Suppressor macrophage treated with lipopolysaccharide for 4 hours (primary cell): ENCODE measurements at places on chromosomes 7 and 10.

DNA sequence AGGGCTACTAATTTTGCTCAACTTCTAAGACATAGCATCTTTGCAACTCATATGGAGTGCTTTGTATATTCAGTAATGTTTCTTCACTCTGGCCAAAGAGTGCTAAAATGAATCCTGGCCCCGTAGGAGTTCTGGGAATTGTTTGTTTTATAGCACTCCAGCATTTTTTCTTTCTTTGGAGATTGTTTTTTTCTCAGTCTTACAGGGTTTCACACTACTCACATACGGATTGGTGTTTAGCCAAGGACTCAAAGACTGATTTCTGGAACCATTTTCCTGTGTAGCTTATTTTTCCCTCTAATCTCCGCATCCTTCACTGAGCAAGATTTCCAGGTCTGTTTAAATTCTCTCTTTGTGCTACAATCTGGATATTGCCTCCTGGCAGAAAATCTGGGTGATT is 6.4 kb downstream of the TAS2R41 start:
- no peak for DNase-seq

DNA sequence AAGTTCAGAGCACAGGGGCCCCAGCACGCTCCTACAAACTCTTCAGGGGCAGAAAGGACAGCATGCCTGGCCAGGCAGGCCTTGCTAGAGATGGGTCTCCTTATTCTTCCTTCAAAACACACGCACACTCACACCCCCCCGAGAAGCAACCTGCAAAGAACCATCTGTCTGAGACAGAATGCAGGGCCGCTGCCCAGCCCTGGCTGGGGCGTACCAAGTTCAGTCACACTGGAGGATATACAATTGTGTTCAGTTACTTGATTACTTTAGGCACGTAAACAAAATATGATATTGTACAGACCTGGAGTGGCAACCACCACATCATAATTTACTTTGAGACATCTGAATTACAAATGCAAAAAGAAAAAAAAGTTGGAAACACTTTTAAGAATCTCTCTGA is 5.7 kb downstream of the FAM53B start:
- no peak for DNase-seq

DNA sequence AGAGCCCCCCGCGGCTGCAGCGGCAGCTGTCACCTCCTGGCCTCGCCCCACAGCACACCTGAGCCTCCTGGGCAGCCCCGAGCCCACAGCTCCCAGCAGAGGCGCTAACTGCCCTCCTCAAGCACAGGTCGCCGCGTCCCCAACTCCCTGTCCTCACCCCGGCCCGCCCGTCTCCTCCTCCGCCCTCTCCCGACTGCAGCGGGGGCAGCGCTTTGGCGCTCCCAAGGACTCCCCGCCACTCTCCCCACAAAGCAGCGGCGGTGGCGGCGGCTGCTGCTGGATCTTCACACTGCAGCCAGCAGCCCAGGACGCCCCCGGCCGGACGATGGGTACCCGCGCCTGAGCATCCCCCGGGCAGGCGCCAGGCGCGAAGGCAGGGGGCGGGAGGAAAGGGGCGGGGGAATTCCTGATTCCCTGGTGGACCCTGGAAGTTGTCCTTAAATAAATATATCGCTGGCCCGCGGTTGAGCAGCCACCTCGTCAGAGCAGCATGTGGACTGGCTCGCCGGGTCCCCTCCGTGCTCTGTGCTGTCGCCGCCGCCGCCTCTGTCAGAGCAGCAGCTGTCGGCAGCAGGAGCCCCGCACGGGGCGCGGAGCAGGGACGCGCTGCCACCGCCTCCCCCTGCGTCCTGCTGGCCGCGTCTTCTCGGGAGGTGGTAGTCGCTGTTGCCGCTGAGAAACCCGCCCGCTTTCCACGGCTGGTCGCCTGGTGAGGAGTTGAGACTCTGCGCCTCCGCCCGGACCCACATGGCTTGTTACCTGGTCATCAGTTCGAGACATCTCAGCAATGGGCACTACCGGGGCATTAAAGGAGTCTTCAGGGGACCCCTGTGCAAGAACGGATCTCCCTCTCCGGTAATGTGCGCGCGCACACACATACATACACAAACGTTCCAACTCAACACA is at the start of gene ZNF804B:
Gene ZNF804B (plus strand): TSS at position 471 of the 906 bp plus-strand sequence. CDS start 277 bp downstream, at position 748.
- no peak for DNase-seq

- DNase-seq = no peak
Measured at GRCh38 chr10:5804386-5804785, 8.8 kb downstream of the GDI2 start.

- no peak for DNase-seq
Measured at GRCh38 chr10:117239051-117239450, 1.9 kb upstream of the SLC18A2 start.

DNA sequence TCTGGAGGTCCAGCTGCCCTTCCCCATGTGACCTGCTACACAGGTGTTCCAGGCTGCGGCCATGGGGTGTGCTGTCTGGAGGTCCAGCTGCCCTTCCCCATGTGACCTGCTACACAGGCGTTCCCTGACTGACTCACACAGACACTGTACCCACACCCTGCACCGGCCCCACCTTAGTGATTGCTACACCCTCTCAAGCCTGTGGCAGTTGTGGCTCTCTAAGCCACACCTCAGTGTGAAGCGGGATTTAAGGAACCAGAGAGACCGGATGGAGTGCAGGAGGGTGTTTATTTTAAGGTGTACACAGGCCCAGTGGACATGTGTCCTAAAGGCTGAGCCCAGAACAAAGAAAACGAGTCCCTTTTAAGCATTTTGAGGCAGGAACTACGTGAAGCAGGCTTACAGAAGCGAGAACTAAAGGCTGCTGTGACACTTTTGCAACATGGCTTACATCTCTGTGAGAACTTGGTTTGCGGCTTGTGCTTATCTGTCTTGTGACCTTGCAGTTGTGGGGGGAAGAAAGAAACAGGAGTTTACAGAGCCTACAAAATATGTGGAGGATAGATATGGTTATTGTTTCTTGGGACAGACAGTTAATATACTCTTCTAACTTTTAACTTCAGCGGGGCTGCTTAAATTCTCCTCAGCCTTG is 326.4 kb downstream of the PAXIP1 start:
- no peak for DNase-seq
